Activated T-cell treated with anti-CD3 and anti-CD28 coated beads for 4 hours (primary cell): ENCODE measurements at places on chromosomes 2 and 18.

DNA sequence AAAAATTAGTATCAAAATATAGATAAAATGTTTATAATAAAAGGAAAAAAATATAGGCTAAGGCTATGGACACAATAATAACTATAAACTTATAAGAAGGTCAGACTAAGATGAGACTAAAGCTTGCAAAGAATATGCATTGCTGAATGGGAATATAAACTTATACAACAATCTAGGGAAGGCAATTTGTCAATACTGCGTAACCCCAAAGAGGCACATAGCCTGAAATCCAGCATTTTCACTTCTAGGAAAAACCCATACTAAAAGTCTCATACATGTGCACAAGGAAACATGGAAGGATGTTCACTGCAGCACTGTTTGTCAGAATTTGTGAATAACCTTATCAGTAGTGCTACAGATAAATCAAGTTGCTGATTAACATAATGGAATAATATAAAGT is 45.5 kb downstream of the FANCL start:
- DNase-seq: no peak

DNA sequence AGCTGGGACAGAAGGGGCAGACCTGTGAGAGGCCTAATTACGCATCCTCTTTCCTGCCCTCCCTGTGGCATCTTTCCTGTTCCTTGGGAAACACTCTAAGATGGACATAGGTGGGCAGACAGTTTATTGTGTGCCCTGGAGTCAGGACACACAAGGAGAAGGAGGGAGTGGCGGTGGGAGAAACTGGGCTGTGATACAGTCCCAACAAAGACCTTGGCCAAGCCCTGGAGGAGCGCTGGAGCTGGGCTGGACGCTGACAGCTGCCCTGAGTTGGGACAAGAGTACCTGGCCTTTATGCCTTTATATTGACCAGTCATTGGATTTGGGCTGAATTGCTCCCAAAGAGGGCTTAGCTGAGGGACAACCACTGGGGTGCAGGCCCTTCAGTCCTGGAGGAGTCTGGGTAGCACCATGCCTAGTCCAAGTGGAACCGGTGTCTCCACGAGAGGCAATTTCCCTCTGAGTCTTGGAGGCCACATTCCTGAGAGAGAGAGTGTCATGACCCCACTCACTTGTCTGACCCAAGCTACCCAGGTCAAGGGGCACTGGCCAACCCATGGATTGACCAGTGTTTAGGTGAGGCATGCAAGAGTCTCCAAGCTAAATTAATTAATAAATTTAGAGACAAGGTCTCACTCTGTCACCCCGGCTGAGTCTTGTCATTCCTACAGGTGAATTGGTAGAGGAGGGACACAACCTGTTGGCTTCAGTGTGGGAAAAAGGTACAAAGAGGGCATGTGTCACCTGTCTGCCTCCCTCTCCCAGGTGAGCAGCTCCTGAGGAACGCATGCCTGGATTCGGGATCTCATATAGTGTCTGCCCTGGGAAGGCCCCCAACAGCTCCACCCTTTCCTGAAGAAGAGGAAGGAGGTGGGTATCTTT is 107.1 kb upstream of the ST3GAL5 start:
- DNase-seq: no peak

- no peak for DNase-seq
These were observed 252.4 kb upstream of the SALL3 start for GRCh38 chr18:78727057-78727739.

- DNase-seq: no peak
These were observed 2005.9 kb upstream of the CELF4 start for GRCh38 chr18:39571511-39571910.

GRCh38 chr2:6700335-6700734 is 165.4 kb downstream of the CMPK2 start:
- no peak for DNase-seq

GRCh38 chr2:133732982-133733900 is 165.0 kb upstream of the NCKAP5 start:
- no peak for DNase-seq

DNA sequence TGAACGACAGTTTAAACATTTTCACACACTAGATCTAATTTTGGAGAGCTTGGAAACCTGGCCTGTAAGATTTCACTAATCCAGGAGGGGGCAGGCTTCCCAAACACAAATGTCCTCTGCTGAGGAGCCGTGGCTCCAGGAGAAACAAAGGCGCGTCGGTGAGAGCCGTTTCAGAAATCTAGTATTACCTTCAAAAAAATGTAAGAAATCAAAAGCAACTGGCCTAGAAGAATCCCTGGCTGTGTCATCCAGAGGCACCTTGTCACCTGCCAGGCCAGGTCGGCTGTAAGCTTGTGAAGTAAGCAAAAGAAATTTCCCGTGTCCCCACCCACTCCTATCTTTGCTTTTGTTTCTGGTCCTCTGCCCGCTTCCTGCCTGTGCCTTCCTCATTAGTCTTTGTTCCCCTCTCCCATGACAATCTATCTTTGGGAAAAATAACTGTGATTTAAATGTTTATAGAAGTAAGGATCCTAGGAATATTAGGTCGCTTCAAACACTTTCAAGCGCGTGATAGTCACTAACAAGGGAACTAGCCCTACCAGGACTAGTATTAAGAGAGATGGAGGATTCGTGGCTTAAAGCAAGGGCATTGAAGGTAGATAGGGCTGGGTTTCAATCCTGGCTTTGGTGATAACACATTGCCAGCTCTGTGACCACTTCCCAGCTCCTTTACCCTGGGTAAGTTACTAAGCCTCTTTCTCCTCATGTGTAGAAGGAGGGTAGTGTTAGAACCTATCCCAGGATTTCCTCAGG is 99.5 kb upstream of the STK39 start:
- peak; percentile 46 for DNase-seq

DNA sequence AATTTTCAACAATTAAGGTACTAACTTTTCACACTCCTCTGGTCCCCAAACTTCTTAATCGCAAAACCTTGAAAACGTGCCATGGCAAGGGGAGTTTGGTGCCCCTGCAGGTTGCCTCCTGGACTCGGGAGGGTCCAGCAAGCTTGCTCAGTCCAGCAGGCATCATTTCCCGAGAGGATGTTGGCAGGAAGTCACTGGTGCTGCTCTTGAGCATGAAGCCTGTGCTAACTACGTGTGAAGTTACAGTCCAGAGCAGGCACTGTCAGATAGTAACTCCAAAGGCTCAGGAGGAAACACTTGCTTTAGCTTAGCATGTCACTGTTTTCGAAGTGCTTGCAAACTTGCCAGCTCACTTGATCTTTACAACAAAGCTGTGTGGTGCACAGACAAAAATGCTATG is 215.4 kb downstream of the MYCN start:
- no peak for DNase-seq

- no peak for DNase-seq
These were observed 66.5 kb upstream of the ACKR3 start for GRCh38 chr2:236503100-236503499.
